Hypothalamus (tissue), 51 donors: ENCODE measurements at places on chromosomes 7 and 10.

DNA sequence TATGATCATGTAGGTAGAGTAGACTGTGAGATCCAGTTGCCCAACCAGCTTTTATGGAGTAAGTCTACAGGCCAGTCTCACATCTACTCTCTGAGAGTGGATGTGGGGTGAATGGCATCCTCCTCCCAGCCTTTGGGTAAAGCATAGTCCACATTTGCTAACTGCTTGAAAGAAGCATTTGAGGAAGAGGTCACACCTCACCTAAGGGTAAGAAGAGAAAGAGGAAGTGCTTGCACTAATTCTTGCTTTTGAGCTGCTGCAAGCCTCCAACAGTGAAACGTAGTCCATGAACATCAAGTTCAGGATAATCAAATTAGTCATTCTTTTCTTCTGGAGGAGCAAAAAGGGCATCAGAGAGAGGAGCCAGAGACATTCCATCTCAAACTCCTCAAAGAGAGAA is 93.9 kb upstream of the AGR3 start:
- no peak for DNase-seq

GRCh38 chr10:63683686-63684085 is 162.5 kb downstream of the REEP3 start:
- DNase-seq = no peak

DNA sequence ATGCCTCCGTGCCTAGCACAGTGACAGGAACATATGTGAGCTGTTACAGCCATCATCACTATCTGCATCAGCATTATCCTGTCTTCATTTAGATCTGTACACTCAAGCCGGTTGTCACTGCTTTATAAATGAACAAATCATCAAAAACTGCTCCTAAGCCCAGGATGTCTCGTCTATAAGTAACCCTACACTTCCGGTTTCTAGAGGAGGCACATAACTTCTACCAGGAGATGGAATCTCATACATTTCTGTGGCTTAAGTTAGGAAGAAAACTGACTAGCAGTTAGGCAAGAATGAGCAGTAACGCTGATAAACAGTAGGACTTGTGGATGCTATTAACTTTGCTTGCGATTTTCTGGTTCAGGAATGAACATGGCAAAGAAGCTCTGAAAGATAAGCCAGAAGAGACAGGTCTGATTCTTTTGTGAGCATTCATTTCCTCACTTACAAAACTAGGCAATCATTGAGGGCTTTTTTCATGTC is 1199.2 kb downstream of the SORCS3 start:
- DNase-seq = no peak

DNA sequence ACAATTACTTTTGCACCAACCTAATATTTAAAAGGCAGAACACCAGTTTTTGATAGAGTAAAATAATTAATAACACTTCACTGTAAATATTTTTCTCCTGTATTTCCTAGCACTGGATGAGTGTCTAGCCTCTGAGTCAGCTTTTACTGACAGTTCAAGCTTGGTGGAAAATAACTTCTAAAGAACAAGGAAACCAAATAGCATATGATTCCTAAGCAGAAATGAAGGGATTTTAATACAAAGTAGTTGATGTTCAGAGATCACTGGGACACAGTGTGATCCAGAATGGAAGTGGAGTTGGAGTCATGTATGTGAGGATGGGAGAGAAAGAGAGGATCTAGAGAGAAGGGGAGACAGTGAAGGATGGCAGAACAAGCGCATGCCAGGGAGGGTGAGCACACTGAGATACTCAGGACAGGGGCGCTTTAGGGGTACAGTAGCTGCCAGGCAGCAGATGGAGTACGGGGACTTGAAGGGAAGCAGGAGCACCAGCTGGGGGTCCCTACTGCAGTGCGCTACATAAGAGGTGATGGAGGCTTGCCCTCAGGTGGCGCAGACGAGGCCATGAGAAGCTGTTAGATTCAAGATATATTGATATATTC is 117.9 kb upstream of the KLF6 start:
- DNase-seq = no peak

- no peak for DNase-seq
Observed at GRCh38 chr10:24215196-24215595, 6.3 kb downstream of the KIAA1217 start.

GRCh38 chr7:12066521-12066920 is 144.6 kb upstream of the TMEM106B start:
- DNase-seq = no peak

DNA sequence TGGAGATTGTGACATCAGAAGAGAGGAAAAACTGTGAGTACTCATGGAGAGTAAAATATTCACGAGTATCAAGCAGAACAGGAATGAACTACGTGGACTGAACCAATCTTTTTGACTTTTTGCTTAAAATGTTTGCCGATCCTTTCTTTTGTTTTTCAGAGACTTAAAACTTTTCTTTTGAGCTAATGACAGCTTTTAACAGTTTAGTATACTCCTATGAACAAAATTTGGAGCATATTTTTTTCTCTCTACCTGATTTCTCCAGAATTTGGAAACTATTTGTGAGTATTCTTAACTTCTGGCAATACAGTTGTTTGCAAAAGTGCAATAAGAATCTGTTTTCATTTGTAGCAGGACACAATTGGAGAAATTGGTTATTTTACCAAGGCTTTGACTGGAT is 786.3 kb downstream of the SORCS1 start:
- DNase-seq = no peak
